ENCODE measurements at places on chromosomes 7 and 10.
A peak's percentile ranks its signal among the peaks of the same experiment; 100 is the strongest.

DNA sequence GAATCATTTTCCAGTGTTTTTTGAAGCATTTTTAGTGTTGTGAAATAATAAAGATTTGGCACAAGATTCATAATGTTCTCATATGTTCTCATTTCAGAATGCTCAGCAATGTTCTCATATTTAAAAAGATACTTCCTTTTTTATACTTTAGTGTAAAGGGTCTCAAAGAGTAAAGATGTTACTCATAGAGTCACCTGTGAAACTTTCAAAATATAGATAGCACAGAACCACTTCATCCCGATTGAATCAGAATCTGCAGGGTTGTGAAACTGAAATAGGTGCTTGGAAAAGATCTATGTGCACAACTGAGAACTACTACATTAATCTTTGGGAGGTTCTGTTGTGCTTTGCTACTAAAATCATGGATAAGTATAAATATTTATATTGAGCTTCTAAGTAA lies 144.7 kb downstream of the MDFIC start:
- no peak for DNase-seq

GRCh38 chr7:128862571-128863432 lies at the start of gene ATP6V1F:
ATP6V1F (plus strand) TSS chr7:128862856; CDS start chr7:128862905, 49 bp downstream.
- DNase-seq, result peak; percentile 99

DNA sequence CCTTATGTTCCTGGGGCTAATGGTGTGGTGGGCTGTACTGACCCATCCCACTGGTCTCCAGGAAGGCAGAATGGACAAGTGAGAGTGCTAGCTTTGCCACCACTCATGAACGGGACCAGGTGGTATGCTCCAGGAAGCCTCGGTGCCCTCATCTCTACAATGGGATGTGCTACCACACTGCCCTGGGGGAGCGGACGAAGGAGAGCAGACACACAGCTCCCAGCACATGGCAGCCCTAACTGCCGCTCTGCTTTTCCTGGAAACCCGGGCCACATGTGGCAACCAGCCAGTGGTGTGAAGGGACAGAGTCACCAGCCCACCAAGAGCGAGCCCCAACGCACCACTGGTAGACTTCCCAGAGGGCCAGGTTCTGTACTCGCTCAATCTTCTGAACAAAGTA lies 35.8 kb downstream of the PARP12 start:
- DNase-seq, result no peak

- no peak for DNase-seq
Observed at GRCh38 chr7:133568544-133568943, 315.7 kb downstream of the EXOC4 start.

- DNase-seq, result no peak
Observed at GRCh38 chr10:118745056-118745455, 9.7 kb downstream of the CACUL1 start.

GRCh38 chr7:149642589-149642988 lies 130.8 kb downstream of the ZNF467 start:
- no peak for DNase-seq

DNA sequence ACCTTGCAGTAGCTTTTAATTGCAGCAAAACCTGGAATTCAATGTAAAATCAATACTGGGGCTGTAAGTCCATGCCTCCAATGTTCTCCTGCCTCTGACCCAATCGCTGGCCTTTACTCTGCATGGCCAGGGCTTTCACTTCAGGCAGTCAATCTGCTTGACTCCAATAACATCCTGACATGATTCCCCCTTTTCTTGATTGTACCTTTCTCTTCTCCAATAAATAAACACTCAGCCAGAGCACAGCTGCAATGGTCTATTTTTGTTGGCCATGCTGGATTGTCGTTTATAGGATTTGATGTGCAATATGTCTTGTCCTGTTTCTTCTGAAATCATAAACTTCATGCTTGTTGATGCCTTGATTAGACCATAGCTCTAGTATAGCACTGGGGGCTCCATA lies 97.8 kb upstream of the COL1A2 start:
- no peak for DNase-seq

DNA sequence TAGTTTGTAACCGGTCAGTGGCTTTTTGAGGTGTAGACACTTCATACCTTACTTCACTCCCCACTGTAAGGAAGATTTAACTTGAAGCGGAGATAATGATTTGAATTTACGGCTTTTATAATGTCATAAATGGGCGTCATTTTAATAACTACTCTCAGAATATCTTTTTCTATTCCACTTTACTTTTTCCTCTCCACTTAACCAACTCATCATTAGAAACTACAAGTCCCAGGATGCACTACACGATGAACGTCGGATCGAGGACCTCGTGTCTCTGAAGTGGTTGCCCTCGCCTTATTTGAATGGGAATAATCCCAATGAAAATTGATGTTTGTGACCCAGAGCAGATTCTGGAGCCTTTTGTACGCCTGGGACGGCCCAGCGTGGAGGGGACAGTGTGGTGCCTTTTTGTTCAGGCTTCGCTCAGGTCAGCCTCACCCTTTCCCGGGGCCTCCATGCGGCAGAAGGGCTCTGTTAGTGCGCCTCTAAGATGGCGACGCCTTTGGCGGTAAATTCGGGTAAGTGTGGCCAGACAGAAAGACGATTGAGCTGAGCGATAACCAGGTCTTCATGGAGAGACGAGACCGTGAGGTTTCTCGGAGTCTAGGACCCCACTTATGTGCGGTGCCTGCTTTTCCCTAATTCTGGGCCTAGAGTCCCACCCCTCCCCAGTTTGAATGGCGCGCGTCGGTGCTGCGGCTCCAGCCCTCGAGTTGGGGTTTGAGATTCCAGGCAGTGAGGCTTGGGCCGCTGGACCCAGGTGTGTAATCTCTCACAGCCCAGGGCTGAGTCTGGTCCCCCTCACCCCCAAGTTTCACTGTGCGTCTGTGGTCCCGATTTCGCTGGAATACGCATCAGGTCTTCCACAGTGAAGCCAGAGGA lies at the start of gene NUP205:
NUP205 (plus strand) TSS at position 463 of the 882 bp plus-strand sequence; CDS start at position 491, 28 bp downstream.
- DNase-seq, result peak; percentile 75

- DNase-seq, result no peak
Observed at GRCh38 chr10:84088626-84089025, 50.7 kb upstream of the GHITM start.

- DNase-seq, result no peak
Observed at GRCh38 chr7:117472335-117472734, 7.5 kb upstream of the CFTR start.

DNA sequence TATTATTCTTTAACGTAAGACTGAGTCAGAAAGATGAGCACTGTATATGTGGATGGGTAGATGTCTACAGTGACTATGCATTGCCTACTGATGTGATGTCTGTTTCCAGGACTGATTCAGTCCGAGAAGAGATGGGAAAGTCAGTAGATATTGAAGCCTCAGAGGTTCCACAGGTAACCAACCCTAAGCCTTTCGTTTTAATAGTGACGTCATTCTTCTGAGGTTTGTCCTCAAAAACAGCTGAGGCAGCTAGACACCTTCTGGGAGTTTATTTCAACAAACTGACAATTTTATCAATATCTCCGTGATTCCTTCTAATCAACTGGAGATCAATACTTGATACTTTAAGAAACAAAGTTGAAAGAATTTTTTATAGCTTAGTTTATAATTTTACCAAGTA lies 171.6 kb downstream of the LHFPL3 start:
- no peak for DNase-seq

GRCh38 chr7:142104550-142105527 lies 6.7 kb upstream of the MGAM2 start:
- DNase-seq, result no peak

DNA sequence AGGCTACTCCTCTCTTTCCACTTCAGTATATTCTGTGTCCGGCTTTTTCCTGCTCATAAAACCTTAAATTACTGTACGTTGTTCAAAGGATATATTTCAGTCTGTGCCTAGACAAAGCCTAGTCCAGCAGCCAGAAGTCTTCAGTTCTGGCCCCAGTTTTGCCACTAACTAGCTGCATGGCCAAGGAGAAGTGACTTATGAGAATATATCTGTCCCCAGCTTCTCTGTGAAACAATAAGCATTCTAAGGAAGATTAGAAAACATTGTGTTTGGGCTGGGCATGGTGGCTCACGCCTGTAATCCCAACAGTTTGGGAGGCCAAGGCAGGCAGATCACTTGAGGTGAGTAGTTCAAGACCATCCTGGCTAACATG lies 105.0 kb upstream of the HDAC9 start:
- no peak for DNase-seq

DNA sequence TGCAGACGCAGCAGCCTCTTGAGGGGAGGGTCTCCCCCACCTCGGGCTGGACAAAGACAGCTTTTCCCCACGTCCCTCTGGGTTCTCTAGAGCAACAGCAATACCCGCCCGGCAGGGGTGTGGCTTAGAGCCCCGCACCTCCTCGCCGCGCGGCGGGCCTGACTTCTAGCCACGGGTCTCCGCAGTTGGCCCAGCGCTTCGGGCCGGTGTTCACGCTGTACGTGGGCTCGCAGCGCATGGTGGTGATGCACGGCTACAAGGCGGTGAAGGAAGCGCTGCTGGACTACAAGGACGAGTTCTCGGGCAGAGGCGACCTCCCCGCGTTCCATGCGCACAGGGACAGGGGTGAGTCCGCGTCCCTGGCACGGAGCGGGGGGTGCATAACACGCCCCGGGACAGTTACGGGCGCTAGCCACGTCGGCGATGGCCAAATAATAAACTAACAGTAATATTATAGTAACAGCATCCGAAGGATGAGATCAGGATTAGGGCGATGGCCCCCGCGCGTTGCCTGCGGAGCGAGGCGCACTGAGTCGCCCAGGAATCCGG lies 1.2 kb downstream of the CYP2E1 start:
- DNase-seq, result no peak

DNA sequence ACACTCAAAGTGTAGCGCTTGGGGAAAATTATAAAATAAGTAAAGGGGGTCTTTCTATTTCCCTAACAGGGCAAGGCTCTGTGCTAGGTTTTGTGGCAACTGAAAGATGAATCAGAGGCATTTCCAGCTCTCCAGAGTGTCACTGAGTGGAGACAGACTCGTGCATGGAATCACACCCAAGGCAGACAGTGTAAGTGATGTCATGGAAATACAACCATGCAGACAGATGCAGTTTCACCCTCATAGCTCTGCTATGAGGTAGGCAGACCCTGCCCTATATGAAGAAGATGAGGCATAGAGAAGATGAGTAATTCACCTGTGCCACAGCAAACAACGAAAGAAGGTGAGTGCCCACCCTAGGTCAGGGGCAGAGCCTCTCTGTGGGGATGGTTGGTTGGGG lies 57.2 kb upstream of the PITRM1 start:
- DNase-seq, result no peak

DNA sequence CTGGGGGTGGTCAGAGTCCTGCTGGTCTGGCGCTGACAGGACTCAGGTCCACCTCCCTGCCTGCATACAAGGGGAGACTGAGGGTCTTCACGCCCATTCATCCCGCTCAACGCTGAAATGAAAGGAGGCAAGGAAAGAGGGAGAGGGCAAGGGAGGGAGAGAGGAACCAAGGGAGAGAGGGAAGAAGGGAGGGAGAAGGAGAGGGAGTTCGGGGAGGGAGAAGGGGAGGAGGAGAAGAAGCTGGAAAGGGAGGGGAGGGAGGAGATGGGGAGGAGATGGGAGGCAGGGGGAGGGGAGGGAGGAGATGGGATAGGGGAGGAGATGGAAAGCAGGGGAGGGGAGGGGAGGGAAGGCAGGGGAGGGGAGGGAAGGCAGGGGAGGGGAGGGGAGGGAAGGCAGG lies 69.4 kb upstream of the INPP5A start:
- DNase-seq, result no peak

DNA sequence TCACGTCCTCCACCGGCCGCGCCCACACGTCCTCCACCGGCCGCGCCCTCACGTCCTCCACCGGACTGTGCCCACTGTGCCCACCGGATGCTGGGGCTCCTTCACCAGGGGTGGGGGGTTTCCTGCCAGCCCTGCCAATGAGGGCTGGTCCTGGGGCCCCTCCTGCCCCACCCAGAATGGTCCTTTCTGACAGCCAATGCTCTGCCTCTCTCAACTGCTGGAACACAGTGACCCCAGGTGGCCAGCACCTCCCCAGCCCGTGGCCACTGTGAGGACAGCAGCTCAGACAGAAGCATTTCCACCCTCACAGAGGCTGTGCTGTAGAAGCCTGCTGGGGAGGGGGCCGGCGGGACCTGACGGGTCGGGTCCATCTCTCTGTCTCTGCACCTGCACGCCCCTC lies 90.1 kb upstream of the DNAAF5 start:
- DNase-seq, result no peak

- no peak for DNase-seq
Observed at GRCh38 chr7:106504645-106505044, 156.3 kb downstream of the CCDC71L start.

DNA sequence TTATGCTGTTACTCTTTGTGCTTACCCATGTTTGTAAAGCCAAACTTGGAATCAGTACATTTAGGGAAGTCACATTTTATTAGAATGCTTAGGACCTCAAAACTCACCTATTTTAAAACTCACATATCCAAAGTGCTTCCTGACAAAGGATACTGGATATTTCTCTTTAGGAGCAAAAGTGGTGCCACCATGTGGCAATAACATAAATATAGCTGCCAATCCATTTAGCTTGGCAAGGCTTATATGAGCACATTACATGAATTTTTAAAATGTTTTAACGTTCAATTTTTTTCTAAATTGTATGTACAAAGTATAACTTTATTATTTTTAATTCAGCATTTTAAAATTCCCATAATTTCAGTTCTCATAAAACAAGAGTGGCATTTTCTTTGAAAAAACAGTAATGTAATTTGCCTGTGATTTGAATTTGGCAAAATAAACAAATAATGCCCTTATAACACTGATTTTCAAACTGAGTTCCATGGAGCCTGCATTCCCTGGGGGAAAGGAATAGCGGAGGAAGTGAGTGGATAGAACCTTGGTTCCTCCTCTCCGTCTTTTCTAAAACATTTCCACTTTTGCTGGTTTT lies 75.4 kb downstream of the HDAC9 start:
- DNase-seq, result no peak

DNA sequence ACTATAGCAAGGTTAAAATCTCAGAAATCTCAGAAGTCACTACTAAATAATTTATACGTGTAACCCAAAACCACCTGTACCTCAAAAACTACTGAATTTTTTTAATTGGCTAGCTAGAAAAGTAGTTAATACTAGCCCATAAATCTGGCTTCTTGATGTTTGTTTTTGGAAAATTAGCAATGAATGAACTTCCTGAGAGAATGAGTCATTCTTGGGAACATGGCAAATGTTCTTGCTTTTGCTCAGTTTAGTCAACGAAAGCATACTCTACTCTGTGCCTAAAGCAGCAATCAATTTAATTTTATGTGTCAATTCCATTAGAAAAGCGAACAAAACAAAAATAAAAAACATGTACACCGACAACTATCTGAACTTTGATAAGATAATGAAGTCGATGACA lies 69.2 kb downstream of the SEMA3E start:
- no peak for DNase-seq

DNA sequence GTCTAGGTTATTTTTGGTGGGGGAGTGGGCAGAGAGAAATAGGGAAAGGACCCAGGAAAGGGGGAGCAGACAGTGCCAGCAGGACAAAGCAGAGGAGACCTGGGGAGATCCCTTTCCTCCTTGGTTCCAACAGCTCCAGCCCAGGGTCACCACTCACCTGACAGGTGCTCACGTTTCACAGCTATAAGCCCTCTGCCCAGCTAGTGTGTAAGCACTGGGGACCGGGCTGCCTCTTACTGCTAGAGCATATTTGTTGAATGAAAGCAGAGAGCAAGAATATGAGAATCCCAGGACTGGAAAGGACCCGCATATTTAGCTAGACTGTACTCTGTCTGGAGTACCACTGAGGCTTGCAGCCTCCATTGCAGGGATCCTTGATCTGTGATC lies 6.7 kb downstream of the ZCCHC24 start:
- no peak for DNase-seq

Measured in WERI-Rb-1 (cell line).